Left ventricle myocardium inferior (tissue), 1 donor: ENCODE measurements at places on chromosomes 12 and 14.

- H3K4me1 ChIP-seq: no peaks in the 10 kb centered on the region
- H3K36me3 ChIP-seq: no peaks in the 10 kb centered on the region
- DNase-seq: no peak
- H3K27ac ChIP-seq: no peak overlapping the region
- H3K4me3 ChIP-seq: no peak overlapping the region
These were observed 1883.7 kb upstream of the FLRT2 start for GRCh38 chr14:83646228-83646627.

GRCh38 chr12:124861492-124861891 lies 2.2 kb downstream of the SCARB1 start:
- H3K36me3 ChIP-seq: no peaks in the 10 kb centered on the region
- H3K27ac ChIP-seq: peak overlapping the region; percentile 5
- H3K27me3 ChIP-seq: no peaks in the 10 kb centered on the region
- peaks cover 36% of the 10 kb centered on the region for H3K4me1 ChIP-seq

DNA sequence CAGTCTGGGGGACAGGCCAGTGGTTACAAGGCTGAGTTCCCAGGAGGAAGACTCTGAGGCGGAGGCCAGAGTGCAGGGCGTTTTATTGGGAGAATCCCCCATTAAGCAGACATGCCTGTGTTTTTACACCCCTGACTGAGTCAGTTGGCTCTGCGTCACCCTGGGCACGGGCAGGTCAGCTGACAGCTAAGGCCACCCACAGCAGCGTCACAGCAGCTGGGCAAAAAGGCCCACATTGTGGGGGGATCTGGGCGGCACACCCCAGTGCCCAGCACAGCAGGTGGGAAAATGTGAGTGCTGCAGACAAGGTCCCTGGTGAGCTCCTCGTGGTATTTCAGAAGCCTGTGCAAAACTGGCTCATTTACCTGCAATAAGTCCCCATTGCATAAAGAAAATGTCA lies 184.7 kb downstream of the AACS start:
- DNase-seq: no peak
- H3K27ac ChIP-seq: no peak overlapping the region
- H3K27me3 ChIP-seq: peaks cover 76% of the 10 kb centered on the region

GRCh38 chr12:122981036-122981471 lies 573 bp downstream of the ARL6IP4 start:
- peak overlapping the region; percentile 90 for H3K27ac ChIP-seq
- peak overlapping the region; percentile 99 for H3K4me3 ChIP-seq
- H3K4me1 ChIP-seq: peaks cover 95% of the 10 kb centered on the region
- peaks cover 25% of the 10 kb centered on the region for H3K36me3 ChIP-seq
- no peaks in the 10 kb centered on the region for H3K27me3 ChIP-seq

DNA sequence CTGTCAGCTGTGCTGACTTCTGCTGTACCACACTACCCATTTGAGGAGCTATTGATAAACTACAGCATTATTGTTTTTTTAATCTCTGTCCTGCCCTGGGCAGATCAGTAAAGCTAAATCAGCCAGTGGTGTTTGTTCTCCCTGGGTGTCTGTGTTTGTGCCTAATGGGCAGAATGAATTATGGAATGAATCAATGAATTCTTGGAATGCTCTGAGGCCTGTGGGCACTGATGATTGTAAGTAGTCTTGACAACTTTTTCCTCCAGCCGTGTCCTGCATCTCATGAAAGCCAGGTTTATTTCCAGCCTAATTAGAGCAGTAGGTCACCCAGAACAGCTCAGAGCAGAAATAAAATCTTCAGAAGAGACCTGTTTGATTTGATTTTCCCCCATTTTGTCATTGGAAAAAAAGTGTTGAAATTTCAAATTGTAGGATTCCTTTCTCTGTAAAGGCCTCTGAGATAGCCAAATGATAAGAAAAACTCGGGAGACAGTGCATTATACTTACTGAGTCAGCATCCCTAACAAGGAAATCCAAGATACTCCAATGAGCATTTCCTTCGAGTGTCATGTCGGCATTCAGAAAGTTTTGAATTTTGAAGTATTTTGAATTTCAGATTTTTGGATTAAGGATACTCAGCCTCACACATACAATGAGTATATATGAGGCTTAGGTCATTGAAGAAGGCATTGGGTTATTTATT lies 19.4 kb upstream of the EVL start:
- H3K4me3 ChIP-seq: no peak overlapping the region
- no peaks in the 10 kb centered on the region for H3K36me3 ChIP-seq
- no peaks in the 10 kb centered on the region for H3K27me3 ChIP-seq
- no peak overlapping the region for H3K27ac ChIP-seq
- peaks cover 11% of the 10 kb centered on the region for H3K4me1 ChIP-seq

DNA sequence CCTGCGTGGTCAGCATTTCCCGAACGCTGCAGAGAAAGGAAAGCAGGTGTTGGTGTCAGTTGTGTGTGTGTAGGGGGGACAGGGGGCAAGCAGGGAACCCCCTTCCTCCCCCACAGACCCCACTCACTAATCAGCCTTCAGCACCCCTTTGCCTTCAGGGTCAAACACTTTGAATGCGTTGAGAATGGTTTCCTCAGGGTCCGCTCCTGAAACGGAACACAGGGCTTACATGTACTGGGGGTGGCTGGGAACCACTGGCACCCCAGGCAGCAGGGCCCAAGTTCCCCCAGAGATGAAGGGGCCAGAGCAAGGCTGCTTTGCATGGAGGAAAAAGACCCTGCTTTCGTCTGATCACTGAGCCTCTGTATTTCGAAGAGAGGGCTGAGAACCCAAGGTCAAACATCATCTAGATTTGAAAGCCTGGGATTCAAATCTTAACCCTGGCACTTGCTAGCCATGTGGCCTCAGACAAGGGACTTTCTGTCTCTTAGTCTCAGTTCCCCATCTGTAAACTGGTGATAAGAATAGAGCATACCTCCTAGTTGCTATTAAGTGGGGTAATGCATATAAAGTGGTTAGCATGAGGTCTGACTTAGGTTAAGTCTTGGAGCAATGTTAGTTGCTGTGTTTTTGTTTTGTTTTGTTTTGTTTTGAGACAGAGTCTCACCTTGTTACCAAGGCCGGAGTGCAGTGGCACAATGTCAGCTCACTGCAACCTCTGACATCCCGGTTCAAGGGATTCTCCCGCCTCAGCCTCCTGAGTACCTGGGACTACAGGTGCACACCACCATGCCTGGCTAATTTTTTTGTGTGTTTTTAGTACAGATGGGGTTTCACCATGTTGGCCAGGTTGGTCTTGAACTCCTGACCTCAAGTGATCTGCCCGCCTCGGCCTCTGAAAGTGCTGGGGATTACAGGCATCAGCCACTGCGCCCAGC lies 7.0 kb downstream of the MYL2 start:
- peaks cover 65% of the 10 kb centered on the region for H3K36me3 ChIP-seq
- peaks cover 5% of the 10 kb centered on the region for H3K27me3 ChIP-seq
- H3K27ac ChIP-seq: peak overlapping the region; percentile 61
- no peak for DNase-seq

GRCh38 chr12:108235197-108235984 lies 103.7 kb downstream of the CMKLR1 start:
- no peak overlapping the region for H3K27ac ChIP-seq
- H3K4me3 ChIP-seq: no peak overlapping the region
- H3K36me3 ChIP-seq: no peaks in the 10 kb centered on the region
- no peaks in the 10 kb centered on the region for H3K4me1 ChIP-seq
- H3K27me3 ChIP-seq: peaks cover 56% of the 10 kb centered on the region
- no peak for DNase-seq

GRCh38 chr12:103799504-103799856 lies 41.6 kb downstream of the NT5DC3 start:
- H3K36me3 ChIP-seq: peaks cover 8% of the 10 kb centered on the region
- H3K27me3 ChIP-seq: no peaks in the 10 kb centered on the region
- DNase-seq: no peak
- no peak overlapping the region for H3K27ac ChIP-seq

DNA sequence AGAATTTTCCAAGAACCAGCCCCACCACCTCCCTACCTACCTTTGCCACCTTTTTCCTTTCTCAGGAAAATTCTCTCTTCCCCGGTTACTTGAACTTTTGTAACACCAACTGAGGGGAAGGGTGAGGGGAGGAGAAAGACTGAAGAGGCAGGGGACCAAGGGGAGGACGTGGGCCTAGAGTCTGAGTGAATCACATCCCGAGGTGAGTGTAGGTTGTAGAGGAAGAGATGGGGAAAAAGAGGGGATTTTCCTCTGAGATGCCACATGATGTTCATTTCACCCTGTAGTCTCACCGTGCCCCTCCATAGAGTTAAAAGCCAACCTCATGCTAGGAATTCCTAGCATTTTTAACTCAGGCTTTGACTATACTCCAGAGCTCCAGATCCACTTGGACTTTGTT lies 311.8 kb downstream of the RPAP3 start:
- H3K36me3 ChIP-seq: no peaks in the 10 kb centered on the region
- no peak for DNase-seq
- no peak overlapping the region for H3K27ac ChIP-seq
- H3K4me3 ChIP-seq: no peak overlapping the region

DNA sequence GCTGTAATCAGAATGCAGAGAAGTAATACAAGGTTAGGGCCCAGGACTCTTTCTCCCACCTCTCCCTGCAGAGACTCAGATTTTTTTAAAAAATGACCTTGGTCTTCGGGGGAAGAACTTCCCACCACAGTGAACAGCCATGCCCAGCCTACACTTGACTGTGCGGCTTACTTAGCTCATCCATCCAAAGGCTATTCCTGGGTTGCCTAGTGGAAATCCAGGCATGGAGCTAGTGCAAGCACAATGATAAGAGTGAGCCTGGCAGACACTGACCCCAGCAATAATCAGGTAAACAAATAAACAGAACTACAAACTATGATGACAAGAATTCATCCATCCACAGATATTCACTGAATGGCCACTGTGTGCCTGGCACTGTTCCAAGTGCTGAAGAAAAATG lies 14.7 kb downstream of the SERPINA5 start:
- peaks cover 39% of the 10 kb centered on the region for H3K4me1 ChIP-seq
- no peak overlapping the region for H3K27ac ChIP-seq
- H3K27me3 ChIP-seq: no peaks in the 10 kb centered on the region
- no peaks in the 10 kb centered on the region for H3K36me3 ChIP-seq
- no peak overlapping the region for H3K4me3 ChIP-seq
- no peak for DNase-seq

DNA sequence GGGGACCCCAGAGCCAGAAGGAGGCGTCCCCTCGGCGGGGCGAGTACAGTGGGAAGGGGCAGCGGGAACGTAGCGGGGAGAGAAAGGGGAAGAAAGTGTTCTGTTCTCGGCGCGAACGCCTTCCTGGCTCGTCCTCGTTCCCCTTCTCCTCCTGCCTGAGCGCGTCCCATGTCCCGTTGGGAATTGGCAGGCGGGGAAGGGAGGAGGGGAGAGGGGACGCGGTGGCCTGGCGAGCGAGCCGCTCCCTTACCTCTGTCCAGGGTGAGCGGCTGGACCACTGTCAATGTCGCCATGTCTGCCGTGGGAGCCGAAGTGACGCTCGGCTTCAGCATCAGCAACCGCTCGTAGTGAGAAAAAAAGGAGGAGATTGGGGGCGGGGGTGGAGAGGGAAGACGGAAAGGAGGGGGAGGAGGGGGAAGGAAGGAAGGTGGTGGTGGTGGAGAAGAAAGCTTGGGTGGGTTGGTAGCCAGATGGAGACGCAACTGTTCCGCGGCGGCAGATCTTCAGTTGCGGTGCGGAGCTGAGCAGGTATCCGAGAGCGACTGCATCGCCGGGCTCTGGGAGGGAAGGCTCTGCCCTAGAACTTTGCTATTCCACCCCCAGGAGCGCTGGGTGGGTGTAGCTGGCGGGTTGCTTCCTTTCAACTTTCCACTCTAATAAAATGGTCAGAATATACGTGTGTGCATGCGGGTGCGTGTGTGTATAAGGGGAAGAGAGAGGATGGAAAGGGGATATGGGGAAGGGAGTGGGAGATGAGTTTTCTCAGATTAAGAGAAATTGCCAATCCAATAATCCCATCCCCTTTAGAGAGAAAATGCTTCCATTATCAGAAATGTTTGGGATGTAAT lies at the start of gene LIN7A:
Gene LIN7A, minus strand, starts transcription at position 544 of the 848 bp plus-strand sequence. Its CDS starts 212 bp downstream, at position 332.
- peaks cover 16% of the 10 kb centered on the region for H3K27me3 ChIP-seq
- peak within 1 kb of the TSS; percentile 88 for H3K4me3 ChIP-seq
- no peaks in the 10 kb centered on the region for H3K36me3 ChIP-seq
- peak within 1 kb of the TSS; percentile 96 for H3K27ac ChIP-seq
- DNase-seq: peak; percentile 67

DNA sequence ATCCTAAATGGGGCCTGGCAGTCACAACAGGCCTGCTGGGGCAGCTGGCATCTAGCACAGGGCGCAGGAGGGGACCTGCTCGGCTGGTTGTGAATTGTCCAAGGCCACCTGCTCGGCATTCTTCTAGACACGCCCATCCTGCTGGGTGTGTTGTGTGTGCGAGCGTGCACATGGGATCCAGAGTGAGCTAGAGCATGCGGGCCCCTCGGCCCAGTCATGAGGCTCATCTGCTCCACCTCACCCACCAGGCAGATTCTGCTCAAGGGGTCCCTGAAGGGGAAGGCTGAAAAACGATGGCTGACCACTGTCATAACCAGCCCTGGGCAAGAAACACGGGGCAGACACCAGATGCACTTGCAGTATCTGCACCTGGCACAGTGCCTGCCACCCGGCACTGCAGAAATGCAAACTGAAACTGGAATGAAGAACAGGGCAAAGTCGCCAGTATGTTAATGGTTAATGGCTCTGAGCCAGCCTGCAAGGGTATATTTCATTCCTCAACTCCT lies 31.8 kb downstream of the MAX start:
- peaks cover 28% of the 10 kb centered on the region for H3K36me3 ChIP-seq
- no peaks in the 10 kb centered on the region for H3K27me3 ChIP-seq
- no peak overlapping the region for H3K4me3 ChIP-seq
- no peak for DNase-seq
- H3K27ac ChIP-seq: peak overlapping the region; percentile 84

DNA sequence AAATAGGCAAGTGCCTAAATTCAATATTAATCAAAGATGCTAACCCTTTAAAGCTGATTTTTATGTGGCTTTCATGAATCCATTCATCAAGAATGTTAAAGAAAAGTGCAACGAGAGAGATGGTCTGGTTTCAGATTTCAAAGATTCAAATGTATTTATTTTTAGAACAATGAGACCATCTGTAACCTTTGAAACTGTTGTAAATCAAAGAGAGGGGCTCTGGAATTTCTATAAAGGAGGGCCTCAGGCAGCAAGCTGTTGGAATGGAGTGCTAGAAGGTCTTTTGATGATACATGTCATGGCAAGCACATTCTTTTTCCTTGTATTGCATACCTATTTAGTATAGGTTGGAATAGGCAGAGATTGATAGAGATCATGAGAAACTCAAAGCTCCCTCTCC lies 433.0 kb downstream of the LRIG3 start:
- H3K4me3 ChIP-seq: no peak overlapping the region
- H3K27me3 ChIP-seq: no peaks in the 10 kb centered on the region
- no peak for DNase-seq
- no peaks in the 10 kb centered on the region for H3K36me3 ChIP-seq
- no peak overlapping the region for H3K27ac ChIP-seq

DNA sequence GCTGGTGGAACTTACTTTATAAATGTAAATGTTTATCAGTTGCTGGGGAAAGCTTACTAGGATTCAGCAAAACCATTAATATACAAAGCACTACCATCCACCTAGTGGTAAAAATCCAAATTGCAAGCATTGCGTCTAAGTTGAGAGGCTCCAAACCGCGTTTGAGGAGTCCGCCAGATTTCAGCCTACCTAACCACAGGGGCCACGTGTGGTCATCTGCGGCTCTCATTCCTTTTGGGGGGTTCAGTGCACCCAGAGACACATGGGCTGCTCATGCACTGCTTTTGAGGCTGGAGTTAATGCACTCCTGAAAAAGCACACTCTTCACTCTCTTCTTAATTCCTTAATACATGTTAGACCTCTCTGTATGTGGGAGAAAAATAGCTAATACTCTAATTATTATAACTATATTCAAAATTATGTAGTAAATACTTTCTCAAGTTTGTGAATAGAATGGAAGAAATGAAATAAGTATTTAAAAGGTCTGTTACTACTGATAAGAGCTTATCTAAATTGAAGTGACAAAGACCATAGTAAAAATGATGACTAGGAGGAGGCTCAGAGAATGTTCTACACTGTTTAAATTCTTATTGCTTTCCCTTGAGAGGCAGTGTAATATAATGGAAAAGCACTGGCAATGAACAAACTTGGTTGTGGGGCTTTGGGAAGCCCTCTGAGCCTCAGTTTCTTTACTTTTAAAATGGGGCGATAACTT lies 41.4 kb upstream of the MANSC4 start:
- no peak for DNase-seq
- no peak overlapping the region for H3K27ac ChIP-seq
